Daoy (cell line): ENCODE measurements at places on chromosomes 6 and 20.

DNA sequence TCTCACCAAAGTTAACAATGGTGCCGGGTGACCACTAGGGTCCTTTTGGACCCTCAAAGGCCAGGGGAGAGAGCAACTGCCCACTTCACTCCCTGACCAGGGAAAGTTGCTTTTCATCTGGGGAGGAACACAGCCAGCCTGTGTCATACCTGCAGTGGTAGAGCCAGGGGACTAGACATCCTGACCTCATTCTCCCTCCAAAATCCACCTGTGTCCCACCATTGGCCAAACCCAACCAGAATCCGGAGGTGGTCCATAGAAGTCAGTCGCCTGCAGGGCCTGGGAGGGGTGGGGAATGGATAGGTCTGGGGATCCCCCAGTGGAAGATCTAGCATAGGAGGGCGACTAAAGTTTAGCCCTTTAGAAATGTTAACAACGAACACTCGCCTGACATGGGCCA lies 12.8 kb downstream of the PFDN4 start:
- DNase-seq = no peak

DNA sequence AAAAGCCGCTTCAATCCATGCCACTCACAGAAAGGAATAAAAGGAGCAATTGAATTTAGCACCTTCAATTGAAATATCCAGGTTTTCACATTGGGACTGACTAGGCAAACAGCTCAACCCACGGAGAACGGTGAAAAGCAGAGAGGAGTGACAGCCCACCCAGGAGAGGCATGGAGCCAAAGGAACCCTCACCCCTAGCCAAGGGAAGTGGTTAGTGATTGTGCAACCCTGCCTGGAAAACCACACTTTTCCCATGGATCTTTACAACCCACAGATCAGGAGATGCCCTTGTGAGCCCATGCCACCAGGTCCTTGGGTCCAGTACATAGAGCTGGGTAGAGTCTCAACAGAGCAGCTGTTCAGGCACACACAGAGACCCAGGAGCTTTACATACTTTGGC lies 911.8 kb downstream of the EPHA7 start:
- peak; percentile 2 for DNase-seq

GRCh38 chr6:38353310-38354036 lies 286.3 kb downstream of the BTBD9 start:
- no peak for DNase-seq

- DNase-seq = no peak
Observed at GRCh38 chr6:162203287-162203686, 524.3 kb downstream of the PRKN start.

GRCh38 chr20:10067321-10067720 lies 32.5 kb downstream of the ANKEF1 start:
- DNase-seq = no peak

DNA sequence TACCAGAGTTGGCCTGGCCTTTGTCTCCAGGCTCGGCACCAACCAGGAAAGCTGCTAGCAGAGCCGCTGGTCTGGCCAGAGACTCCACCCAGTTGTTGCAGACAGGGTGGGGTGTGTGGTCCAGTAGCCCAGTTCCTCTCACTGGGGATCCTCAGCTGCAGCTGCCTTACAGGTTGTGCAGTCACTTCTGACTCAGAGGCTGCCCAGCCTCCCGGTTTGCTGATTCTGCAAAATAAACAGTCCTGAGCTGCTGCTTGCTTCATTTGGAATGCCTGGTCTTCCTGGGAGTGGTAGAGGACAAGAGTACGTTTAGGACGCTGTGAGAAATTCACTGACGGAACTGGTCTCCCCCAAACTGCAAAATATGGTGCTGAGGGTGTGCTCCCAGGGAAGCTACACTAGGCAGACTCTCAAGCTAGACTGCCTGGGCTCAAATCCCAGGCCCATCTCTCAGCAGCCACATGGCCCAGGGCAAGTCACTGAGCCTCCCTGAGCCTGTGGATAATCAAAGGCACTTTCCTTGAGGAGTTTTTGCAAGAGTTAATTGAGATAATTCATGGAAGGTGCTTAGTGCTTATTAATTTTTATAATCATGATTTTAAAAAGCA lies 246.1 kb downstream of the TFAP2C start:
- DNase-seq = peak; percentile 90
